ENCODE measurements at places on chromosomes 3 and 15.

GRCh38 chr3:119969759-119970158 is 124.5 kb downstream of the GSK3B start:
- no peak for DNase-seq

GRCh38 chr3:127658234-127658633 is 14.5 kb upstream of the ABTB1 start:
- DNase-seq = no peak

DNA sequence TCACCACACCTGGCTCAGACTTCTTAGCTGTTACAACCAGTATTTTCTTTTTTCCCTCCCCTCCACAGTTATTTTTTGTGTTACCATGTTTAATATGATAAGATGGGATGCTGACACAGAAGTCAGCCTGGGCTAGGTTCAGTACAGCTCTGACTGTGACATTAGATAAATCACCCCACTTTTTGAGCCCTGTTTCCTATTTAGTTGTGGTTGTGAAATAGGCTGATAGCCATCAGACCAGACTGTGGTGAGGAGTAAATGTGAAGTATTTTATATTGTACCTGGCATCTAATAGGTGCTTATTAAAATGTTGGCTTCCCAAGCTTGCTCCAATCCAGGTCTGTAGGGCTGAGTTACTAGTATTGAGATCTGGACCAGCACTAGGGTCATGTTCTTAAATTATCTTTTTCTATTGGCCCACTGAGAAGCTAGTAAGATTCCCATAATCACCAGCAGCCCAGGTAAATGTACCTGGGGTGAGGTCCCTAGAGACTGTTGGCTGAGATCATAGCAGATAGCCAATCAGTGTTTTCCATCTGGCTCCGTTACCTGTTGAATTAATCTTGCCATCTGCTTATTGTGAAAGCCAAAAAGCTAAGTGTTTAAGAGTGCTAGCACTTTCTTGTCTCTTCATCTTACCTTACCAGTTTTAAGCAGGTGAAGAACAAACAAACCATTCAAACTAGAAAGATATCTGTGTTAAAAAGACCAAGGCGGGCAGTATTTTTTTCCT is 61.0 kb downstream of the CCK start:
- DNase-seq = no peak

DNA sequence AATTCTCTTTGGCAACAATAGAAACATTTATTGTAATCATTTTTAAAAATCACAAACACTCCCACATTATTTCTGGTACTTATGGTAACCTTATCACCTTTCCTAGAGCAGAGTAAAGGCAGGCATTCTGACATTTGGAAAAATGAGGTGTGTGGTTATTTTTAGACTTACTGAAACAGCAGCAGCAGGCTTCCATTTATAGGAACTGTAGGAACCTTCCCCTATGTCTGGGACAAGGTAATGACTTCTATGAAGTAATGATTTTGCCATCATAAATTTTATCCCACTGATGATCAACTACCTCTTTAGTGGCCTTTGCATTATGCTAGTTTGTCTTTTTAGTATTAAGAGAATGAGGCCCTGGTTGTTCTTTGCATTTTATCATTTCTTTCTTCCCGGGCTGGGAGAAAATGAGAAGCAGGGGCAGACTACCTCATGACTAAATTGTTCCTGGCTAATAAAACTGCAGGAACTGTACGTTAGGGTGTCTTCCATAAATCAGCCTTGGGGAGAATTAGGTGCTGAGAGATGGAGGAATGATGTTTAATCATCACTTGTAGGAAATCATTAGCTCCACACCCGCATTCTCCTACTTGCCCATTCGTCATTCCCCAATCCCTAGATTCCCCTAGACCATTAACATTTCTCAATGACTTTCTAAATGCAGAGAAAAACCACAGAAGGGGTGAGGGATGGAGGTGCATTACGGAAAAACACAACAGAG is 680.3 kb downstream of the AGBL1 start:
- DNase-seq = no peak

- DNase-seq = no peak
Measured at GRCh38 chr15:33107950-33108349, 86.6 kb downstream of the FMN1 start.

DNA sequence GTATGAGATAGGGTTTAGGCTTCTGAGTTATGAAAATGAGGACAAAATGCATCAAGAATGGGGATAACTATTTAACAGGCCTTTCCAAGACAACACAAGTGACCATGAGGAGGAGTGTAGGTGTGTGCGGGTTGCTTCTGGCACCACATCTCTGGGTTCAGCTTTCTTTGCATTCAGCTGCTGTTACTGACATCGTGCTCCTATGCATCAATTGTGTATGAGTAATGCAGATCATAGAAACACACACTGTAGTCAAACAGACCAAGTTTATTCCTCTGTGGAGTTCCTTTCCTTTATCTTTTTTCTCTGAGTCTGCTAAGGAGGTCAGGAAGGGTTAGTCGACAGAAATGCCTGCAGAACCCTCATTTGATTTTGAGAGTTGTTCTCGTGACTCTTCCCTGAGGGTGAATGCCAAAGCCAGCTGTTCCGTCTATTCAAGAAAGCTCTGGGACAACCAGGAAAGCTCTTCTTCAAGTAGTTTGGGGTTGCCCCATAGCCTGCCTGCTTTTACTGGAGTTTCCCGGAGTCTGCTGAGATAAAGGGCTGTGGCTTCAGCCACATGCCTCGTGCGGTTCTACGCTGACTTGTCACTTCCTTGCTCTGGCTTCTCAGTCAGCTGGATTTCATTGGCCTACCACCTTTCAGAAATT is 136.7 kb upstream of the TLE3 start:
- DNase-seq = no peak

DNA sequence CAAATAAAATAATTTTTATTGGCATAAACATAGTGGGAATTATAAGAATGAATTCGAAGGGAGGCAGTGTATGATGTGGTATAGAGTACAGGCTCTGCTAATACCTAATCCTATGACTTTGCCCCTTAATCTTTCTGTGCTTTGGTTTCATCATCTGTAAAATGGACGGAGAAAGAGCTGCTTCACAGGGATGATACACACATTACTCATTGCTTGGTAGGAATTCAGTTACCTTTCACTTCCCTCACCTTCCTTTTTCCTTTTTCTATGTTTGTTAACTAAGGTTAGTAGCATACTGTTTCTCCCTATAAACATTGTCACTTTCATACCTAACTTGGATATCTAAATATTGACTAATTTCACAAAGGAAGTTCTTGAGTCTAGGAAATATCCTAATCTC is 36.2 kb downstream of the LEKR1 start:
- no peak for DNase-seq

DNA sequence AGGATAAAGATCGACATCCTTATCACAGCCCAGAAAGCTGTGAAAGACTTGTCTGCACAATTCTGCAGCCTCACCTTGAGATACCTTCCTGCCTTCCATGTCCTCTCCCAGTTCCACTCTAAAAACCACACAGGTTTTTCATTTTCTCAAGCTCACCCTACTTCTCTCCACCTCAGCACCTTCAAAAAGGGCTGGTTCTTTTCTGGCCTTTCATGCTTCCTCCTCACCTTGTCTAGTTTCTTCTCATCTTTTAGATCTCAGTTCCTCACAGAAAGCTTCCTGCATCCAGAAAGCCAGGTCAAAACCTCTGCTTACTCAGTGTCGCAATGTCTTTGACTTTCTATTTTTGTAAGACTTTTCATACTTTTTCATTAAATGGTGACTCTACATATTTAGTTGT is 140.2 kb upstream of the STT3B start:
- DNase-seq = no peak

DNA sequence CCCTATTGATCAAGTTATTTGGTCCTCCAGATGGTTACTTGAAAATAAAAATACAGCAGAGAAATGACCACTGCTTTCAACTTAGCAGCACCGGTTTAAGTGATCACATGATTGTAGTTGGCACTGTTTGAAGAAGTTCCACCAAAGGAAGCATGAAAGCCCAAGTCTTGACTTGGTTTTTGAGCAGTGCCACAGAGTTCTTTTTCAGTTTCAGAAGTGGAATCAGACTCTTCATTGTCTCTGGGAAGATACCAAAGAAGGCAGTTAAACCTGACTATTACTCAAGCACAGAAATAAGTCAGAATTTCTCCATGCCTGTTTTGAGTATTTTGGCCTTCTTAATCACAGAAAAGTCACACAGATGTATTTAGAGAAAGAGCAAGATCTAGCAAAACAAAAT is 66.7 kb downstream of the BBX start:
- DNase-seq = no peak

DNA sequence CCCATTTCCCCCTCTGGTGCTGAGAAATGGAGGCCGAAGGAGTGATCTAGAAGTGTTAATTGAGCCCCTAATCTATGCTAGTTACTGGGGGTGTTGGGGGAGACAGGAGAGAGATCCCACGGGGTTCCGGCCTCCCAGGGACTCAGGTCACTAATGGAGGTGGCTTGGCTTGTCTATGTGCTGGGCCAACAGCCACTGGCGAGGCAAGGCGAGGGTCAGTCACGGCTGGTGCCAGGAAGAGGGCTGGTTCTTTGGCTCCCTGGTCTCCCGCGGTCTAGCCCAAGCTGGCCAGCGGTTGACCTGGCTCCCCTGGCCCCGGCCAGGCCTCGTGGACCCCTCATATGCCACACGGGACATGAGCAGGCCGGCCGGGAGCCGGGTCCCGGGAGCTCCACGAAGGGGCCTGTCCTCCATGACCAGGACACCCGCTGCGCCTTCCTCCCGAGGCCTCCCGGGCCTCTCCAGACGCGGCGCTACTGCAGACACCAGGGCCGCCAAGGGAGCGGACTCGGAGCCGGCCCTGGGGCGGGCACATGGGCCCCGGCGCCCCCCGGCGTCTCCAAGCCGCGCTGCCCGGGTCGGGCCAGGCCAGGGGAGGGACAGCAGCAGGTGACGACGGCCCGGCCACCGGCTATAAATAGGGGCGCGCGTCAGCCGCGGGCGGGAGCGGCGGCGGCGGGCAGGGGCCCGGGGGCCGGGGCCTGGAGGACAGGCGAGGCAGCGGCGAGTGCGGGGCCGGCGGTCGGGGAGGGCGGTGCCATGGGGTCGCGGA is at the start of gene ALPK3:
TSS of gene ALPK3 (plus strand) at position 663 of the 772 bp plus-strand sequence. CDS start at position 760, 97 bp downstream.
- DNase-seq = no peak

DNA sequence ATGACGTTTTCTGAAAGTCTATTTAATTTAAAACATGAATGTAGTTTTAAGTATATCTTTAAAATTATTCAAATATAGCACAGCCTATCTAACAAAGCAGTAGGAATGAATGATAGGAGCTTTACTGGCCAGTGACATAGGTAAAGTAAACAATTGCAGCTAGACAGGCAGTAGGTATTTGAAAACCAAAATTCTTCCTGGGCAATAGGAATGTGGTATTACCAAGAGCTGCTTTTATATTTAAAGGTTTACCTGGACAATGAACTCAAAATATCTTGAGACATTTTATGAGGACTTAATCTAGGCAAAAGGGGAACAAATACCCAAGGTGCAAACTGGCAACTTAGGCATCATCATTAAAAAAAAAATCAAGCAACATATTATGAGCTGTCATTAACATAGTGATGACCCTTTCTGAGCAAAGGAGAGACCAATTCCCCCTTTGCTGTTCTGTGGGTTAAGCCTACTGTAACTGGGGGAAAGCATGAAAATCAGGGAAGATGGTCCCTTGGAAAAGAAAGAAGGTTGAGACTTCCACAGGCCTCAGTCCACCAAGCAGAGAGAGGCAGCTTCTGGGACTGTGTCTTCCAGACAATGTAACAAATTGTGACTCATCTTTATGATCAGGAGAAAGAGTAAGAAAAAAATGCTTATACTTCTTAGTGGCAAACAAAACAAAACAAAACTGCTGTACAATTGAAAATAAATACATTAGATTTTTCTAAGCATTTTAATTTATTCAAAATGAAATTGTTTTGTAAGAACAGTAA is 12.9 kb downstream of the ISL2 start:
- no peak for DNase-seq

GRCh38 chr3:6542795-6543194 is 318.1 kb upstream of the GRM7 start:
- DNase-seq = no peak

GRCh38 chr15:83306561-83306960 is 22.1 kb upstream of the BNC1 start:
- DNase-seq = no peak

DNA sequence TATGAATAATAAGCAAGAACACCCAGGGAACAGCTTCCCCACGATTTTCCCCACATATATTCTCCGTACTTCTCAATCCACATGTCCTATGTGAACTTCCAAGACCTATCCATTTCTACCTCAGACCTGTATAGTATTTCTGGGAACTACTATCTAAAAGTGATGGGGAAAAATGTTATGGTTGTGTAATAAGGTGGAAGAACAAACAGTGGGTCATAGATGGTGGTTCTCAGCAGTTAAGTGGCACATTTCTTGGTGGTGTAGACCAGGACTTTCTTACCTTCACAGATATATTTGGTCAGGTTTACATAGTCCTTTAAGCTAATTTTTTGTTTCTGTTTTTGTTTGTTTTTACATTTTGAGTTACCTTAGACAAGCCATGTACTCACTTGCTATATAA is 675.1 kb downstream of the GBE1 start:
- DNase-seq = no peak

DNA sequence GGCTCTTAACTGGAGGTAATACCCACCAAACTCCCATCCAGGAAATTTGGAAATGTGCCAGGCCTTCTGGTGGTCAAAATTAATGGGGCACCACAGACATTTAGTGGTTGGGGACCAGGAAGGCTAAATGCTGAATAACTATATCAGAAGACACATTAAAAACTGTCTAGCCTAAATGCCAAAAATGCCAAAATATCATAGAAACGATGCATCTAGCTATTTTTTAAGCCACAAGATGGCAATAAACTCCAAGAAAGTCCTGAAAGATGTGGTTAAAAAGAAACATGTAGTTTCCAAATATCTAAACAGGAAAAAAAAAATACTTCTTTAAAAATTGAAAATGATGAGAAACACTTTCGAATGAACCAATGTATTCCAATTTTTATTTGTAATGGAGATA is 19.9 kb downstream of the CCDC14 start:
- DNase-seq = no peak

- DNase-seq = peak; percentile 98
Measured at GRCh38 chr3:114056130-114057010, at the start of the genes CCDC191 and QTRT2. Gene CCDC191, minus strand, starts transcription at chr3:114056526. Its CDS starts 60 bp downstream, at chr3:114056466. Gene QTRT2, plus strand, starts transcription at chr3:114056737. Its CDS starts 8,521 bp downstream, at chr3:114065258.

GRCh38 chr3:129558772-129559564 is 16.0 kb downstream of the H1-8 start:
- DNase-seq = peak; percentile 54

- DNase-seq = no peak
Measured at GRCh38 chr3:64355401-64355807, 130.1 kb upstream of the PRICKLE2 start.
